NCI-H460 (cell line): ENCODE measurements at places on chromosomes 1 and 21. TPM values are rescaled to one million over a fixed set of nuclear protein-coding genes. Genes with fewer than 3 reads are reported as not detected.

Gene DTL
- total RNA-seq = 19.0 and 22.6 TPM in 2 replicates

Gene SLC30A2
- total RNA-seq = not detected in 2 replicates

Gene LDLRAD1
- 0.52 TPM in 1 of 2 replicates, not detected in the other for total RNA-seq

Gene TRIM67
- 0.07 and 0.12 TPM in 2 replicates for total RNA-seq

Gene C1QC
- not detected in 2 replicates for total RNA-seq
